ENCODE measurements at places on chromosomes 16 and 17.

GRCh38 chr17:48992444-48992843, 4.7 kb upstream of the IGF2BP1 start:
- DNase-seq: no peak

- no peak for DNase-seq
These were observed 787 bp downstream of the PRKAR1A start for GRCh38 chr17:68512960-68513474.

GRCh38 chr17:28705728-28706334, 5.9 kb downstream of the PROCA1 start:
- no peak for DNase-seq

- peak; percentile 42 for DNase-seq
These were observed 1.2 kb downstream of the HAS3 start for GRCh38 chr16:69106491-69107315.

- DNase-seq: no peak
These were observed 270.6 kb downstream of the MAF start for GRCh38 chr16:79329967-79330366.

GRCh38 chr17:55171634-55172328, 93.0 kb upstream of the HLF start:
- DNase-seq: no peak

- DNase-seq: no peak
These were observed 30.7 kb upstream of the GOSR2 start for GRCh38 chr17:46892192-46892703.

DNA sequence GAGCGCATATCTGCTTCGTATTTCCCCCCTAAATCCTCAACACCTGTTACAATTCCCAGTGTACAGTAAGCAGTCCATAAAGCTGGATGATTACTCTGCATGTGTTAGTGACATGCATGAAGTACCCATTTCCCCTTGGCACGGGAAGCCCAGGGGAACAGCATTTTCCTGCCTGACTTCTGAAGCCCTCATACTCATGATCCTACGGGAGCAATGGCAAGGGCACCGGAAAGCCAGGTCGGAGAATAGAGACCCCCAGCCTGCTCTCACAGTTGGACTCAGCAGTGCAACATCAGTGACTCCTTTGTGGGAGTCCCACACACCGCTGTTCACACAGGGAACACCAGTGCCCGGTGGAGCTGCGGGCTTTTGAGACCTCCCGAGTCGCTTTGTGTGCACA, 336.9 kb downstream of the CDH13 start:
- no peak for DNase-seq

DNA sequence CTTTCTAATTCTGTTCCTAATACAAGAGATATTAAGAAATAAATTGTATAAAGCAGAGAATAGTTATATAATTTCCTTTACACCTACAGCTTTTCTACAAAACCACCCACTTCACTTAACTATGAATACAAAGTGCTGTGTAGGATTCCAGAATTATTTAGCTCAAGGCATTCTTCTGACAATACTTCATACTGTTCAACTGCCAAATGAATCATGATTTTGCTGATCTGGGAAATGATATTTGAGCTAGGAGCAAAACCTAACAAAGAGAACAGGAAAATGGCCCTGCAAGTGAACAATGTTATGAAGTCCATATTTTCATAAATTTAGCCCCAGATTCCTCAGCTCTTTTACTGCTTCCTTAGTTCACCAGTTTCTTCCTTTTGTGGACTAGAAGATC, 12.9 kb downstream of the BBS2 start:
- DNase-seq: no peak

- DNase-seq: peak; percentile 46
These were observed 52.6 kb downstream of the CCDC57 start for GRCh38 chr17:82160075-82160474.

GRCh38 chr17:34874478-34874877, 86.8 kb downstream of the CCT6B start:
- DNase-seq: no peak

- no peak for DNase-seq
These were observed 20.5 kb downstream of the CLEC16A start for GRCh38 chr16:10964891-10965326.

DNA sequence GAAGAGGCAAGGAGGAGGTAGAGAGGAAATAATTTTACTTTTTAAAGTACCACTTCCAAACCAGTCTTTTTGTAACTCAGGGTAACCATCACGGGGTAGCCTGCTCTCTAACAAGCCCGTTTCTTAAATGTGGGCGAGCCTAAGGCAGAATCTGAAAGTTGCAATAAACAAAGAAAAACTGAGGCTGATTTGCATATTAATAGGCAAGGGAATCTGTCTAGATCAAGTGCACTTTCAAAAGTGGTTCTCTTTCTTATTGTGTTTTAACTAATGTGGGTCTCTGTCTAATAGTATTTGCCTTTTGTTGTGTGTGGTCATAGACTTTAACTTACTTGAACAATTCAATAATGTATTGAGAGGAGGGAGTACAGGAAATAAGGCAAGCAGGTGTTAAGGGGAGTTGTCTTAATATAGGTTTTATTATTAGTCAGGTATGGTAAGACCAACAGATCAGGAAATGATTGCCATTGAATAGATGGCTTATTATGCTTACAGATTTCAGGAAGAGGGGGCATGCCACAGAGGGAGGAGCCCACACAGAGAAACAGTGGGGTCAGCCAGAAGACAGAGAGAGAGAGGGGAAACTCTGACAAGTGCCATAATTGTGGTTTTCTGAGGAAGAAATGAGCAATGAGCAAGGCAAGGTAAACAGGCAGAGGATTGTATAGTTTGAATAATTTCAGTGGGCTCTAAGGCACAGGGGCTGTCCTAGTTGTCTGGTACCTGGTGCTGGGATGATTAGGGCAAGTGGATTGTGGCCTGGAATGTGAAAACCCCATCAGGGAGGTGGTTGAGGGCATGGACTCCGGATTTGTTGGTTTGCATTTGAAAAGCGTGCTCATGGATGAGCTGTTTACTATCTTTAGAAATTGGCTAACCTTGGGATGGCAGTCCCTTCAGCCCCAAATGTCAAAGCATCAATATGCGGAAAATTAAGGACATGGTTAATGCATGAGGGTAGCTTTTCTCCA, 237.2 kb downstream of the TOX3 start:
- DNase-seq: peak; percentile 10

- no peak for DNase-seq
These were observed 8.6 kb downstream of the ARHGAP17 start for GRCh38 chr16:25006504-25007056.

- DNase-seq: no peak
These were observed 49.9 kb downstream of the ELAC2 start for GRCh38 chr17:12967962-12968361.

DNA sequence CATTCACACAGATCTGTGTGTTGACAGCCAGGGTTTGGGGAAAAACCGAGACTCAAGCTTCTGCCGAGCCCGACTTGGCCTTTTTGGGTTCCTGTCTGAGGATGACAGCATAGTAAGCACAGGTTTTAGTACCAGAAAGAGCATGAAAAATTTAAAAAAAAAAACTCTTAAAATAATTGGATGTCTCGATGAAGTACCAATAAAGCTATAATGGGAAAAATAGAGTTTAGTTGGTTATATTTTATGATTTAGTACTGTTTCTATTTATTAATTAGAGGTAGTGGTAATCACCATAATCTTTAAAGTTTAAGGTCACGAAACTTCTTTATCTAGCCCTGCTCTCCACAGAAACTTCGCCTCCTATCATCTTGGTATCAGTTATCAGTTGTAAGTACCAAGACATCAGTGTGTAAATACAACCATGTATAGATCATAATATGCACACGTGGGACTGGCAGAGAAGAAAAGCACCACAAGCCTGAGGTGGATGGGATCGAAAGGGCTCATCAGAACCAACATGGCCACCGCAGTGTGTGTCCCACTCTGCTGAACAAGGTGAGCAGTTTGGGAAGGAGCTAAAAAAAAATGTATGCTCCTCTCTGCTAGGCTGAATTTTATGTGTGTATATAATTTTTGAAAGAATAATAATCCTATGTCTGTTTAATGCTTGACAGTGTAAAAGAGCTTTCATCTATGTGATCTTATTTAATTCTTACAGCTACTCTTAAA, 14.4 kb upstream of the EEF2K start:
- DNase-seq: peak; percentile 37

GRCh38 chr16:89378947-89379771, 111.2 kb downstream of the ANKRD11 start:
- DNase-seq: no peak

GRCh38 chr17:64635647-64636305, 26.3 kb downstream of the SMURF2 start:
- no peak for DNase-seq

GRCh38 chr16:71927787-71928186, 32.5 kb downstream of the IST1 start:
- no peak for DNase-seq

GRCh38 chr16:30956601-30957455, 726 bp upstream of the SETD1A start:
- peak; percentile 85 for DNase-seq

DNA sequence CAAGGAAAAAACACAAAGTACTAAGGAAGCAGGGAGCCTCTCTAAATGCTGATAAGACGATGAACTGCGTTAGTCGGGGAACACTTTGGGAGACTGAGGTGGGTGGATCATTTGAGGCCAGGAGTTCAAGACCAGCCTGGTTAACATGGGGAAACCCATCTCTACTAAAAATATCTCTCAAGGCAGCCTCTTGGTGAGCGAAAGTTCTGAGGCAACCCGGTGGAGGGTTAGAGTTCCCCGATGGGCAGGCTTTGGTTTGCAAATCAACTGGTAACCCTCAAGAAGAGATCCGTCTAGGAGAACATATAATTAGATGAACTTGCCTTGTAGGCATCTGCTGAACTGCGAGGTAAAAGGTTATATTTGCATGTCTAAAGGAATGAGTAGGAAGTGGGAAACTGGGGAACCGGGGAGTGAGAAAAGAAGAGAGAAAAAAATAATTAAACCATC, 44.6 kb downstream of the WSB1 start:
- no peak for DNase-seq

DNA sequence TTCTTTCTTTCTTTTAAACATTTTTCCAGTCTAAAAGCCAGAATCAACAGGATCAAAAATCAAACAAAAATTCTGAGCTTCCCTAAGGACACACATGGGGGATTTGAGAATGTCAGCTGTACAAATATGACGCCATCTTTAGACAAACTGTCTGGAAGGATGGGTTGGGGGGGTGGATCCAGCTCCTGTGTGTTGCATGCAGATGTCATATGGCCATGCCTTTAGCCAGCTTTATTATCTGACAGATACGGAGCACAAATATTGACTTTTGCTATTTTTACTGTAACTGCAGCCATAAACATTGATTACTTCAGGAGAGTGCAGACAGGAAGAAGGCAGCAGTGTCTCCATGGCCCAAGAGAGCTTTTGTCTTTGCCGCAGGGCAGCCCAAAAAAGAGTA, 279.4 kb upstream of the ELAC2 start:
- peak; percentile 98 for DNase-seq

Measured in NCI-H146 (cell line).